ENCODE measurements at places on chromosomes 6 and 20.

DNA sequence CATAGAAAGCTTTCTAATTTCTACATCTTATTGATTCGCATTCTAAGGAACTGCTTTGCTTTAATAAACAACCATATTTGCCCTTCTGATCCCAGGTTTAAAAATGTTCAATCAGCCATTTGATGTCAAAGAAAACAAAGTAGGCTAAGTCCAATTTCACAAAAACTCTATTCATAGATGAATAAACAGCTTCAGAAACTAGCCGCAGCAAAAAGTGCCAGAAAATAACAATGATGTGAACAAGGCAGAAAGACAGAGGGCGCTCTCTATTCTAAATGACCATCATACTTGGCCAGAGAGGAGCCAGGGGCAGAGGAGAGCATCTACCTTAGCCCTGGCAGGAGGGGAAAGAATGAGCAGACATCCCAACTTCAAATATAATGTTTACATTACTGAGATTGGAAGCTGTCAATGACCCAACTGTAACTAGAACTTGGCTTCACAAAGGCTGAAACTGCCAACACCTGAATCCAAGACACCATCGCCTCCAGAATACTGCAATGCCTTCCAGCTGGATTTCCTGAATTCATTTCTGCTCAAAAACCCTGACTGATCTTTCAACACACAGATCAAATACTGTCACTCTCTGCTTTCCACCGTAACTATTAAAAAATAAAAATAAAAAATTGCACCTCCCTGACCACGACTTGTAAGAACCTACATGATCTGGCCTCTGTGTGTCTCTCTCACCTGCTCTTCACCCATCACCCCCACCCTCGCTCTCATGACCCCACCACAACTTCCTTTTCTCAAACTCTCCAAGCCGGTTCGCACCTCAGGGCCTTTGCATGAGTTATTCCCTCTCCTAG, 9.5 kb downstream of the CNKSR3 start:
- DNase-seq, result peak; percentile 44

DNA sequence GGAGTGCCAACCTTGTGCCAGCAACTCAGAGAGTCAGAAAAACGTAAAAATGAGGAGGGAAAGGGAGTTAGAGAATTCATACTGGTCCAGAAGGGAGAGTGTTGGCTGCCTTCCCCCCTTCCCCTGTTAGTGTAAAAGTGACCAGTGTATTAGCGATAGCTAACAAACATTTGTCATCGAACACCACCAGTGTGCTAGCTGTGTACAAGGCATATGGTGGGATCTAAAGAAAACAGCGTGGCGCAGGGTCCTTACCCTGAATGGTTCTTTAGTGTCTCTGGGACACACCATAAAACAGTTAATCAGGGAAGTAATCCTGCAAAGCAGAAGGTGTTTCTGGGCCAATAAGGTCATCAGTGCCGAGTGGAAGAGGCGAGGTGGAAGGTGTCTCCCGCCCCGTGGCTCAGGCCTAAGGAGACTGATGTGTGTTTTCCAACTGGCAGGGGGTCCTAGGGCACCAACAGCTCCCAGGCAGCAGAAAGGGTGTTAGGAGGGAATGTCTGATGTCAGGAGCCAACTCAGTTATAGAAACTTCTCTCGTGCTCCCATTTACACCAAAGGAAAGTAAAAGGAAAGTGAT, 91.9 kb downstream of the TCP11 start:
- DNase-seq, result no peak

DNA sequence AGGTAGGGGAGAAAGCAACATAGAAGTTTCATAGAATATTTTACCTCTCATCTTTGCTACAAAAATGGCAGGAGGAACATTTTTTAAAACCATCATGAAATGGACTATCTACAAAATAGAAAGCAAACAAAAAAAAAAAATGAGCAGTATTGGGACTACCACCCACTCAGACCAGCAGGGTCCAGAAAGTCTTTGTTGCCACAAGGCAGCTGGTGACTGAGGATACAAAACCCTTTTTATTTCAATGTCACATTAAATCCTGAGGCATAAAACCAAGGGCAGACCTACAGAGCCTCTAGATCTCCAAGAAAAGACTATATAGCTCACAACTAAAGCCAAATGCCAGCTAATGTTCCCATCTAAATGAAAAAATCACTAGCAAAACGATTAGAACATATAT, 282.2 kb downstream of the PTPRK start:
- DNase-seq, result peak; percentile 1

GRCh38 chr6:43521836-43522235, 4.9 kb downstream of the POLR1C start:
- no peak for DNase-seq

DNA sequence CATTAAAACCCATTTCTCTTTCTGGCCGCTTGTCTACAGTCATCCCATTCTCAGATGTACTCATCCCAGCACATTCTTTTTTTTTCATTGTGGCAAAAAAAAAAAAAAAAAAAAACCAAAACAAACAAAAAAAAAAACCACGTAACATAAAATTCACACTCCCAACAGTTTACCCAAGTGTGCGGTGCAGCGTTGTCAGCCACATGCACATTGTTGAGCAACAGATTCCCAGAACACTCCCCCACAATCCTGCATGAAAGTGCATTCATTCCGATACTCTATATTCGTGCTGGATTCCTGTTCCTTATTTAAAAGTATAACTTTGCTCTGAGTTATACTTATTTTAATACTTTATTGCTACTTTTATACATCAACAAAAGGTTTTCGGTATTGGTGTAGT, 96.0 kb downstream of the SASH1 start:
- no peak for DNase-seq

DNA sequence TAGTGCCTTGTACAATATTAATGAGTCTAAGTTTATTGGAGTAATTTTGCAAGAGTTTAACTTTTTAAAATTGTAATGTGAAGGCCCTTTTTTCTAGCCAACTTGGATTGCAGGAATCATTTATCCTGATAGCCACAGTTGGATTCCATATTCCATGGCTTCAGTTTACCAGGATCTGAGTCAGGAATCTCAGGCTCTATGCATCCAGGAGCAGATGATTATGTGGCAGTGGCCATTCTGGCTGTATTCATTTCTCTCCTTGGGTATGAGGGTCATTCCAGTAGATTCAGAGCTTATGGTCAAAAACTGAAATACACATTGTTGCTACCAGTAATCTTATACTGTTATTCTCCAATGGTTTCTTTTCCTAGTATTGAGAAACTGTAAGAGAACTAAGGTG, 2.9 kb downstream of the AIG1 start:
- DNase-seq, result no peak

DNA sequence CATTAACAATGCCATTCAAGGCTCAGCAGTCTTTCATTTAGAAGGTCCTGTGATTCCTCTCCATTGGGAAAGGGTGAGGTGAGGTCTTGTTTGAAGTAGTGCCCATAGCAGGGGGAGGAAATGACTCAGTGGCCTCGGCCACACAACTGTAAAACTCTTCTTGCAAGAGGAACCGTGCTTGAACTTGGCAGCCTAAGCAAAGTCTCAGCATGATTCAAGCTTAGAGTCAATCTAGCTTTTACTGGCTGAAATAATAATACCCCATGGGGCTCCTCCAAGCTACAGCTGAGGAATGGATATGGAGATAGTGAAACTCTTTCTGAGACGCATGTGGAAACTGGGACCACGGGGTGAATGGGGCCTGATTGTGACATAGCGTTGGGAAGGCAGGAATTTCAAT, 428.2 kb downstream of the BMP2 start:
- no peak for DNase-seq

- DNase-seq, result no peak
Observed at GRCh38 chr20:33704197-33704924, 15.7 kb downstream of the PXMP4 start.

DNA sequence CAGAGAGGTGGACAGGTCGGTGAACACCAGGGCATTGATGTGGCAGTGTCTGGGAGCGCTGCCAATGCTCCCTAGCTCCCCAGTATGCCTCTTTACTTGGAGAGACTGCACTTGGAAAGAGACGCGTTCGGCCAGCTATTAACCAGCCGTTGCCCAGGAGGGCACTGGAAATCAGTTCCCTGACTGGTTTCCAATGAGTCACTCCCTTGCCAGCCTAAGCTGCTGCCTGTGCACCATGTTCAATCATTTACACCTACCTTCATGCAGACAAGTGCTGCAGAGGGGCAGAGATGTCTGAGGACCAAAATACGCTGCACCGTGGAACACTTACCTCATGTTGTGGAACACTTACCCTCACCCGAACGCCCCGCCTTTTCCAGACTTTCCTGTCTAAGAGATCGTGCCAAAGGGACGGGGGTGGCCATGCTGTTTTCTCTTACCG, 151.6 kb downstream of the SOBP start:
- DNase-seq, result peak; percentile 15

- no peak for DNase-seq
Observed at GRCh38 chr6:11389977-11390376, 147.6 kb upstream of the TMEM170B start.
